ENCODE measurements at places on chromosomes 1 and 21.

GRCh38 chr1:25197982-25198662 lies 34.2 kb downstream of the SYF2 start:
- DNase-seq = no peak

GRCh38 chr21:38787461-38788274 lies 18.1 kb upstream of the ETS2 start:
- DNase-seq = no peak

GRCh38 chr1:83493633-83494032 lies 505.3 kb downstream of the TTLL7 start:
- no peak for DNase-seq

DNA sequence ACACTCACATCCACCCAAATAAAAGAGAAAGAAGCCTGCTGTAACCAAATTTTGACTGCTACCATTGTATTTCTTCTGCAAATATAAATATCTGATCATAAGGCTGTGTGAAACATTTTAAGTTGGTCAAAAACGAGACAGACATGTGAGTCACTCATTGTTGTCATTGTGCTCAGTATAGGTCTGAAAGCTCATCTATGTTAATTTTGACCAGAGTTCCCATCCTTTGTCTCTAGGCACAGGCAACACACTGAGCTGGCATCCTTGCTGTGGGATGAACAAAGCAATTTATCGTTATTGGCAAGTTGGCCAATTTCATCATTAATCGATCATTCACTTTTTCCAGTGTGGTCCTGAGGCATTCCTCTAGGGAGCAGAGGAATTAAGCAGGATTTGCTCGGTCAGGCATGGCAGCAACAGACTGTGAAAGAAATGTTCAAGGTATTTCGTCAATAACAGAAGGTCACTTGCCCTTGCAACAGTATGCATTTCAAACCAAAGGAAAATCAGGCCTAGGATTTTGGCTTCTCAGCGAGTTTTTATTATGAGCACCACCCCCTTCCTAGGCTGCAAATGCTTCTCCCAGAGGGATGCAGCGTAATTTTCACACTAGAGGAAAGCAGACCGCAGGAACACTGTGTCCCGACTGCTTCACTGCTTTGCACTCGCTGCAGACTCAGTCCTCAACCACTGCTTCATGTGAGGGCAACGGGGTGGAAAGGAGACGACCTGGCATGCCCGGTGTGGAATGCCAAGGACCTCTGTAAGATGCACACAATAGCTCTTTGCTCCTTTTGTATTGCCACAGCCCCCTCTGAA lies 87.9 kb upstream of the SMYD2 start:
- no peak for DNase-seq

DNA sequence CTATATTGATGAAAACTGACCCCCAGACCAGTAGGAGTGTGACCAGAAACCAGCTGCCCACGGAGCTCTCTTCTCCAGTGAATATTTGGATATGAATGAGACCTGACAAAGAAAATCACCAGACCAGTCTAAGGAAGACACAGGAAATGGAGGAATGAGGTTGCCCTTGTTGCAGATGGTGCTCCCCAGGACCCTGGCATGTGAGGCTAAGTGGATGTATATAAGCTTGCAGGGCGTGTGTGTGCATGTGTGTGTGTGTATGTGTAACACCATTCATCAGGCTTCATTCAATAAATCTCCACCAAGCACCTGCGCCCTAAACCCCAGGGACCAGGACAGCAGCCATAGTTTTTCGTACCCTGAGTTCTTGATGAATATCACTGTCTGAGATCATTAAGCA lies 14.4 kb downstream of the PHLDA3 start:
- no peak for DNase-seq

- no peak for DNase-seq
Measured at GRCh38 chr1:234911787-234912186, 216.8 kb downstream of the TOMM20 start.

GRCh38 chr1:168235548-168235885 lies 9.7 kb downstream of the SFT2D2 start:
- no peak for DNase-seq

All from naive thymus-derived CD4-positive, alpha-beta T cell (primary cell).